ENCODE measurements at places on chromosomes 1 and 21.
A peak's percentile ranks its signal among the peaks of the same experiment; 100 is the strongest.

DNA sequence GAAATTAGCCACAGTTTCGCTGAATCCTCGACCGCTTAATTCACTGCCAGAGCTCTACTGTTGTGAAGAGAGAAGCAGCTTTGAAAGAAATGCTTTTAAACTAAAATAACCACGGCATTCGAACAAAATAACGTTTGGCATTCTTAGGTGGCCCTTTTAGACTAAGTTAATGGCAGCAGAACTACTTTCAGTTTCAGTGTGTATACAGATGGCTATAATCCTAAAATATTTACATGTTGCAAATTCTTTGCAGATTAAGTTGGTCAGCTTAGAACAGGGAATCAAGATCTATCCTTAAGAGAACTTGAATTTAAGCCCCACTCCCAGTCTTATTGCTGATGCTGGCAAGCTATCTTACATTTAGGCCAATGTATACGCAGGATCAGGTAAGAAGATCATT, 62.7 kb downstream of the ADSS2 start:
- DNase-seq, result no peak

DNA sequence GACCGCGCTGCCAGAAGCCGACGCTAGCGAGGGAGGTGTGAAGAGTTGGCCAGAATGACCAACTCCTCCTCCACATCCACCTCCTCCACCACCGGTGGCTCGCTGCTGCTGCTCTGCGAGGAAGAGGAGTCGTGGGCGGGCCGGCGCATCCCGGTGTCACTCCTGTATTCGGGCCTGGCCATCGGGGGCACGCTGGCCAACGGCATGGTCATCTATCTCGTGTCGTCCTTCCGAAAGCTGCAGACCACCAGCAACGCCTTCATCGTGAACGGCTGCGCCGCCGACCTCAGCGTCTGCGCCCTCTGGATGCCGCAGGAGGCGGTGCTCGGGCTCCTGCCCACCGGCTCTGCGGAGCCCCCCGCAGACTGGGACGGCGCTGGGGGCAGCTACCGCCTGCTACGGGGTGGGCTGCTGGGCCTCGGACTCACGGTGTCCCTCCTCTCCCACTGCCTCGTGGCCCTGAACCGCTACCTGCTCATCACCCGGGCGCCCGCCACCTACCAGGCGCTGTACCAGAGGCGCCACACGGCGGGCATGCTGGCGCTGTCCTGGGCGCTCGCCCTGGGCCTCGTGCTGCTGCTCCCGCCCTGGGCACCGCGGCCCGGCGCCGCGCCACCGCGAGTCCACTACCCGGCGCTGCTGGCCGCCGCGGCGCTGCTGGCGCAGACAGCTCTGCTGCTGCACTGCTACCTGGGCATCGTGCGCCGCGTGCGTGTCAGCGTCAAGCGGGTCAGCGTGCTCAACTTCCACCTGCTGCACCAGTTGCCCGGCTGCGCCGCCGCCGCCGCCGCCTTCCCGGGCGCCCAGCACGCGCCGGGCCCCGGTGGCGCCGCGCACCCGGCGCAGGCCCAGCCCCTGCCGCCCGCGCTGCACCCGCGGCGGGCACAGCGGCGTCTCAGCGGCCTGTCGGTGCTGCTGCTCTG, 1.2 kb downstream of the GPR88 start:
- DNase-seq, result no peak

- peak; percentile 11 for DNase-seq
Observed at GRCh38 chr1:50704126-50704525, 255.9 kb downstream of the FAF1 start.

DNA sequence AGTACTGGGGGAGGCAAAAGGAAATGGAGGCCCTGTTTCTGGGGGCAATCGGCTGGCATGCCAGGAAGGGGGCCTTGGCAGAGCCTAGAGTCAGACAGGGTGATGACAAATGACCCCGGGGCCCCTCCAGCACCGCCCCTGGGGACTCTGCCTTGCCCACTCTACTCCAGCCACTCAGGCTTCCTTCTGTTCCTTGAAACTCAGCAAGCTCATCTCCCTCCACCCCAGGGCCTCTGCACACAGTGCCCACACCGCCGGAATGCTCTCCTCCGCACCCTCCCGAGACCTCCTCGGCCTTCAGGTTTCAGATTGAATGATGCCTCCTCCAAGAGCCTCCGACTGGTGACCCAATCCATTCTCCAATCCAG, 122.5 kb upstream of the ZBTB40 start:
- no peak for DNase-seq

DNA sequence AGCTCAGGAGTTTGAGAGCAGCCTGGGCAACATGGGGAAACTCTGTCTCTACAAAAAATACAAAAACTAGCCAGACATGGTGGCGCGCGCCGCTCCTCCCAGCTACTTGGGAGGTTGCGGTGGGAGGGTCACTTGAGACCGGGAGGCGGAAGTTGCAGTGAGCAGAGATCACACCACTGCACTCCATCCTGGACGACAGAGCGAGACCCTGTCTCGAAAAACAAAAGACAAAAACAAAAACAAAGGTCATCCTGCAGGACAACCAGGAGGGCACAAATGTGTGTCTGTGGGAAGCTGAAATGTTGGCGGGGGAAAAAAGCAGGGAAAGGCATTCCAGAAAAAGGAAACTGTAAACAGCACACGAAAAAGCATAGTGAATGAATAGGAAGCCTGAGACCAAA, 104.1 kb upstream of the HNRNPU start:
- no peak for DNase-seq

GRCh38 chr1:154729577-154729976, 121.6 kb upstream of the ADAR start:
- DNase-seq, result no peak

GRCh38 chr1:196063294-196063693, 544.9 kb downstream of the KCNT2 start:
- no peak for DNase-seq

GRCh38 chr1:151713874-151714273, 2.7 kb downstream of the CELF3 start:
- no peak for DNase-seq

DNA sequence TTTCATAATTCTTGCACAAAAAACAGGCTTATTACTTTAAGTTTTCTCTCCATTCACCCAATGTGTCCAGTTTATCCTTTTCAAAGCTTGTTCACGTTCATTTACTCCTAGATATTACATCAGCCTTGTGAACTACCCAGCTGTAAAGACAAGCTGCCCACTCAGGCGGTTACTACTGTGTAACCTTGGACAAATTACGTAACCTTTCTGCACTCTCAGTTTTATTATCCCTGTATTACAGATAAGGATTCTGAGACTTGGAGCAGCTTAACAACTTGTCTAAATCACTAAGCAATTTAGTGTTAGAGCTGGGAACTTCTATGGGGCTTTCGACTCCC, 20.5 kb upstream of the LPAR3 start:
- no peak for DNase-seq

GRCh38 chr1:162498496-162498810, 835 bp downstream of the UHMK1 start:
- peak; percentile 32 for DNase-seq

GRCh38 chr1:35883635-35884101, 659 bp downstream of the AGO1 start:
- DNase-seq, result peak; percentile 33
